Brain (organoid and tissue), 16 donors: ENCODE measurements at places on chromosomes 12 and 14.

- DNase-seq: no peak
These were observed 21.9 kb upstream of the CERS5 start for GRCh38 chr12:50188875-50189575.

- DNase-seq: no peak
These were observed 24.0 kb downstream of the TTC9 start for GRCh38 chr14:70665448-70666360.

- DNase-seq: peak; percentile 31
These were observed 34.9 kb downstream of the ACTN1 start for GRCh38 chr14:68944162-68944561.

GRCh38 chr12:10135126-10135525, 5.1 kb upstream of the CLEC7A start:
- DNase-seq: no peak

- DNase-seq: no peak
These were observed 870 bp upstream of the TBPL2 start for GRCh38 chr14:55441286-55441685.

DNA sequence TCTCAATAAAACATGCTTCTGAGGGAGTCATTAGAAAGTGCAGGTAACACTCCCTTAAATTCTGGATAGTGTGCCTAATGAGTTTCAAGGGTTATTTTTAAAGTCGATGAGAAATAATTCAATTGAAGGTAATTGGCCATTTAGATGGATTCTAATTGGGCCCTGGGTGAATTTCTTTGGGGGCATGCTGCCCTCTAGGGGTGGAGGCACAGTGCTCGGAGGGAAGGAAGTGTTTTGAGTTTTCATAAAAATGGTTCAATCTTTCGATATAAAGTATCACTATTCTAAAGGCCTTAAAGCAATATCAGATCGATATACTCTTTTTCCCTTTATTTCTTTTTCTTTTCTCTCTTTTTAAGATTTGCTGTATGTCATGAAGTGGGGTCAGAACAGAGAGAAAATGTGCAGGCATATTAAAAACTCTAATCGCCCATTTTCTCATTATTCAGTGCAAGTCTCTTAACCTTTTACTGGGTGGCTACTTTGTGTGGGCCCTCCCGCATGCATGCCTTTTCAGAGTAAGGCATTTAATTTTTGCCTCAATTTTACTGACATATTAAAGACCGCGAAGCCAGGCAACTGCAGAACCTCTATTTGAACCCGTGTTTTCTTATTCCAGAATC, 25.5 kb downstream of the NKX2-8 start:
- peak; percentile 22 for DNase-seq

- DNase-seq: peak; percentile 69
These were observed 10.9 kb upstream of the GSC start for GRCh38 chr14:94780536-94781399.

GRCh38 chr12:4486980-4487379, 41.4 kb upstream of the FGF6 start:
- peak; percentile 94 for DNase-seq

DNA sequence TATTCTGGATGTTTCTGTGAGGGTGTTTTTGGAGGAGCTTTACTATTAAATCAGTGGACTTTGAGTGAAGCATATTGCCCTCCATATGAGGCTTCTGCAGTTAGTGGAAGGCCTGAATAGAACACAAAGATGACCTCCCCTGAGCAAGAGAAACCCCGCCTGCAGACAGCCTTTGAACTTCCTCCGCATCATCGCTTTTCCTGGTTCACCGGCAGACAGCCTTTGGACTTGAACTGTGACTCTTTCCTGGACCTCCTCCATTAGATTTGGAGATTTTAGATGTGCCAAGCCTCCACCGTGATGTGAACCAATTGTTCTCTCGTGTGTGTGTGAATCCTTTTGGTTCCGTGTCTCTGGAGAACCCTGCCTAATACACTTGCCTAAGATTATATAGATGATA, 208.4 kb downstream of the EFCAB11 start:
- DNase-seq: no peak

- DNase-seq: no peak
These were observed 14.3 kb downstream of the HDAC7 start for GRCh38 chr12:47805417-47805816.

- DNase-seq: peak; percentile 65
These were observed 268.7 kb downstream of the TMEM132D start for GRCh38 chr12:129635021-129635685.

- no peak for DNase-seq
These were observed 126.8 kb upstream of the MAP1LC3B2 start for GRCh38 chr12:116432314-116432750.

DNA sequence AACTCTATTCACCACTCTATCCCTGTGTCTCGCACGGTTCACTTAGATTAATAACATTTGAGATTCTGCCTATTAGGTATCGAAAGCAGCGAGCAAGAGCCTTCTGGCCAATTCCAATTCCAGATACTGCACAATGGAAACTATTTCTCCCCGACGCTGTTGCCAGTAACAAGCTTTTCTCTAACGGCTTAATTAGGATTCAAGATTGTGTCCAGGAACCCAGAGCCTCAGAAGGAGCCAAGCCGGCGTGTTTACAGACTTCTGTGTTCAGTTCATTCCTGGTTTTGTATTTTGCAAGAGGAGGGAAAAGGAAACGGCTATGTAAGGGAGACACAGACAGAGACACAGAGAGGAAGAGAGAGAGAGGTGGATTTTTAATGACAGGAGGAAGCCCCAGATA, 185.6 kb downstream of the DICER1 start:
- DNase-seq: peak; percentile 79

GRCh38 chr12:31456562-31456961, 130.6 kb upstream of the SINHCAF start:
- no peak for DNase-seq

DNA sequence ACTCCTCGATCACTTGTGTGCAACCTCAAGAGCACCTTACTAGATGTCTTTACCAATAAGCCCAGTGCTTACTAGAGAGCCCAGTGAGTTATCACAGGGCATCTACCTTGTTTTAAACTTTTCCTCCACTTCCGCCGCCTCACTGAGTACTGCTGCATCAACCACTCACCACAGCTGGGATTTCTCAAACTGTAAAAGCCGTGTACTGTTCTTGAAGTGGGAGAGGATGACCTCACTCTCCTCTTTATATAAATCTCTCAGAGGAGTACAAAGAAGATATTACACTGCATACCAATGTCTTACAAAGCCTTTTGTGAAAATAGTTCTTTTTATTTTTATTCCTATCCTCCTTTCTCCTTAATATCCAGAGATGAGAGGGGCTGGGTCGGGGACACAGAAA, 94.1 kb downstream of the PLCZ1 start:
- DNase-seq: no peak

DNA sequence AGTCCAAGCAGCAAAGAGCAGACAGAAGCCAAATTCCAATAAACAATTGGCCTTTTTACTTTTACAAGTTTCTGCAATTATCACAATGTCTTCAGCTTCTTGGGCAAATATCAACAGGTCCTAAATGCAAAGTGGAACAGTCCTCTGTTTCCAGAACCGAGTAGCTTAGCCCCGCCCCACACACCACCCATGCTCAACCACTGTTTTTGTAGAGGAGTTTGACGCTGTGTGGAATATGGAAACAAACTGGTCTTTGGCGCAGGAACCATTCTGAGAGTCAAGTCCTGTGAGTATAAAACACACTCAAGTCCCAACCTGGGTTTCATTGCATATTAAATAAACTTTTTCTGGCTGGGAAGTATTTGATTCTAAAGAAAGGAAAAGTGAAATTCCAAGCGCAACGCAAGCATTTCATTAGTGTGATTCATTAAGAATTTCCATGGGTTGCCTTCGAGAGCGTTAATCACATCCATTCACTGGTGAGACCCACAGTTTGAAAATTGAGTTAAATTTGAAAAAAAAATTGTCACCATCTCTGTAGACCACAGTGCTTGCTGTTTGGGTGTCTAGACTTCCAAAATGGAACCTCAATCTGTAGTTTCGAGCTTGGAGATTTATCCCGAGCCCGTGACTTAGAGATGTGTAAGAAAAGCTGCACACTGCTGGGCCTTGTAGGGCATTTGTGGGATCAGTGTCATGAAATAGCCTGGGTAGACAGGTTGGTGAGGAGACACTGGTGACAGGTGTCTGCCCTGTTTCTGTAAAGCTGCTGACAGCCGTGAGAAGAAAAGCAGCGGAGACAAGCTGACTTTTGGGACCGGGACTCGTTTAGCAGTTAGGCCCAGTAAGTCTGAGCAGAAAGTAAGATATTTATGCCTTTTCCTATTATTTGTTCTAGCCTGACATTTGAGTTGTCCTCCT, 96.1 kb downstream of the DAD1 start:
- no peak for DNase-seq

DNA sequence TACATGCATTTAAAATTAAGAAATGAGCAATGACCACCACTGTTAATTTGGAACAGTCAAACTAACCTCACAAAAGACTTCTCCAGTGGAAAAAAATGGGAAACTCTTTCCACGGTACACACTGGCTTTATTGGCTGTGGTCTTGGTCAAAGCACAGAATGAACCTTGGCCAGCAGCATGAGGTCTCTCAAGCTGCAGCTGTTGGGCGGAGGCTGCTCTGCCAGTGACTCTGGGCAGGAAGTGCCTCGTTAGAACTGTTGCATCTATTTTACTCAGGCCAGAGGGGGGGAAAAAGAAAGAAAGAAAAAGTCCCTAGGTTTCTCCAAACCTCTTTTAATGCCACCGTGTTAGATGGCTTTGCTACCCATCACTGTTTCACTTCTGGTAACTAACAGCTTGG, 279.8 kb upstream of the DIO2 start:
- DNase-seq: no peak

- DNase-seq: no peak
These were observed 123.2 kb downstream of the WIF1 start for GRCh38 chr12:64997858-64998257.

DNA sequence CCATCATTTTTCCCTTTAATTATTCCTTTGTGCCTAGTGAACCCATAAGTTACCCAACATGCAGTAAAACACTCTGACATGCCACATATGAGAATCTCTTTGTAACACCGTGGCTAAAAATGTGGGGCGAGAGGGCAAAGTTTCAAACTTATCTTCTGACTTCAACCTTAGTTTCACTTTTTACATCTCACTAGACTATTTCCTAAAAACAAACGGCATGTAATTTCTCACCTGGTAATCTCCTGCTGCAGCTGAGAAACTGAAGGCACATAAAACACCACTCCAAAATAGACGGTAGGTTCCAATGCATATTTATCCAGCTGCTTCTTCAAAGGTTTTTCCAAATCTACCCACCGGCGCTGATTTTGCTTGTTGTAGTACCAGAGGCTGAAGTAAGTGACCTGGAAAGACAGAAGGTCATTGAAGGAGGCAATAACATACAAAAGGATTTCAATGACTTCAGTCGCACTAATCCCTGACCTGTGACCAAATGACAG, 37.9 kb downstream of the PTPN21 start:
- DNase-seq: no peak

DNA sequence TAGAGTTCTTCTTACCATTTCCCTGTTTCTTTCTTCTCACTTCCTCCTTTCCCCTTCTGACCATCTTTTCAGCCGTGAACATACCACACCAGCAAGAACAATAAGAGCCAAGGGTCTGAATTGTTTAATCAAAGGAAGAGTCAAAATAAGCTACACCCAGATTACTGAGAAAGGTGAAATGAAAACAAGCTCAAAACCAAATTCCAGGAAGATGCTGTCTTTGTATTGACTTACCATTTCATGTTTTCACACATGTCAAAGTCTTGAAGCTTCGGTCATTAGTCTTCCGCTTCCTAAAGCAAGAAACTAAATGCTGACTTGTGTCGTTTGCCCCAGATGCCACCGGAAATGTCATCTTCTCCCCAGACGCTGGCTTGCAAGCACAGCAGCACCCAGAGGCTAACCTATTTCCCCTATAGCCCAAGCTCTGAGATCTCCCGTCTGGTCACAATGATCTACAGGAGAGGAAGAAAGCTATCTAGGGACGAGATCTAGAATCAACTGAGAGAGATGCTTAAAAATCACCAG, 136.5 kb upstream of the AMIGO2 start:
- no peak for DNase-seq

DNA sequence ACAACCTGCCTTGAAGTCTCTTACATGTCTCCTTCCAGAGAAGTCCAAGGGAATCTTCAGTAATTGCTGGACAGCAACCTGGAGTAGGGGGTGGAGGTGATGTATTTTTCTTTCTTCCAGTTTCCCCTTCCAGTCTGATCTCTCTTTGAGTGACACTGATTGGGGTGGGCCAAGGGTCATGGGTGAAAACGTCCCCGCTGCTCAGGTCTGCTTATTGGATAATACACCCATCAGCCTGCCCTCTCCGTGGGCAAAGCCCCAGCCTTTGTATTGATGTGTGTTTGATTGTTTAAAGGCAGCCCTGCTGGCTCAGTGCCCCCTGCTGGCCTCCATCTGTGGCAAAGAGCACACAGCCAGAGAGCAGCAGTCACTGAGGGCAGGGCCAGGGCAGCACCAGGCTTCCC, 35.7 kb upstream of the ATP2A2 start:
- no peak for DNase-seq

GRCh38 chr14:101225157-101226152, 321.9 kb upstream of the RTL1 start:
- no peak for DNase-seq

GRCh38 chr12:129821964-129822363, 81.9 kb downstream of the TMEM132D start:
- no peak for DNase-seq

GRCh38 chr14:67749341-67750084, 47.8 kb downstream of the RDH12 start:
- peak; percentile 27 for DNase-seq

DNA sequence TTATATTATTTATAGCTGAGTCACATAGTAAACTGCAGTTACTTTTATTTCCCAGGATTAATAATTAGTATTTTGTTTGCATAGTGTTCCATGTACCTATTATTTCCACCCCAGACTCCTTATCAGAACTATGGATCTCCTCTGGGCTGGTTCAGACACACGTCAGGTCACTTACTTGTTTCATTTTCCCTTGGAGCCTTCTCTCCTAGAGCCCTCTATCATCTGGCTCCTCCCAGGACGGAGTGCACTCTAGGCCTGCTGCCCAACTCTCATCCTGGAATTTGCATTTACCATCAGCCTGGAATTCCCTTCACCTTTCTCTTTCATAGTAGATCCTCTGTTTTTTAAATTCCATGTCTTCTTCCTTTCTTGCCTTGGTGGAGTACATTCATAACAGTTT, 28.5 kb upstream of the GALNT16 start:
- DNase-seq: no peak

DNA sequence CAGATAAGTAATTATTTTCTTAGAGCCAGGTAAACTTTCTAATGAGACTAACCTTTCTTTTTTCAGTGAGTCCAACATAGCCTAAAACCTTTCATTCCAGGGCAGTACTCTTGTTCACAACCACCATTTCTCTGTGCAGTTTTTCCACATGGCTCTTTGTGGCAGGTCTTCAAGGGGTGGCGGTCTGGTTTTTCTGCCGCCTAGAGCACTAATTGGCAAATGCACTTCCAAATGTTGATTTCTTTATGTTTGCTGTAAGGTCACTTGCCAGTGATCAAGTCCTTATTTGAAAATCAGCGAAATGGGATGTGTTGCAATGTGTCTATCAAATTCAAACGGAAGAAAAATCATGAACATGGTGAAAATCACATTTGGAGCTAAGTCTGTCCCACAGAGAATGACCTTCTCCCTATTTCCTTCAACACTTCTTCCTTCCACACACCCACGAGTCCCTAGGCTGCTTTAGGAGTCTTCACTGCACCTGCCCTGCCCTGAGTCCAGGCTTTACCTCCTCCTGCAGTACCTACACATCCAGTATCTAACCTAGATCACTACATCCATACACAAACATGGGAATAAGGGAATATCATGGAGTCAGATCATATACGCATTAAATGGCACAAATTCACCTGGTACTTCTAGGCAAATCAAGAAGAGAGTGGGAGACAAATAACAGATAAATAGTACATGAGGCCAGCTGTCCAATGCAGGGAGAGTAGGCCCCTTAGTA, 1.9 kb downstream of the SRGAP1 start:
- peak; percentile 77 for DNase-seq

GRCh38 chr14:60196291-60196690, 31.1 kb upstream of the DHRS7 start:
- DNase-seq: no peak
